ENCODE measurements at places on chromosomes 7 and 10.

DNA sequence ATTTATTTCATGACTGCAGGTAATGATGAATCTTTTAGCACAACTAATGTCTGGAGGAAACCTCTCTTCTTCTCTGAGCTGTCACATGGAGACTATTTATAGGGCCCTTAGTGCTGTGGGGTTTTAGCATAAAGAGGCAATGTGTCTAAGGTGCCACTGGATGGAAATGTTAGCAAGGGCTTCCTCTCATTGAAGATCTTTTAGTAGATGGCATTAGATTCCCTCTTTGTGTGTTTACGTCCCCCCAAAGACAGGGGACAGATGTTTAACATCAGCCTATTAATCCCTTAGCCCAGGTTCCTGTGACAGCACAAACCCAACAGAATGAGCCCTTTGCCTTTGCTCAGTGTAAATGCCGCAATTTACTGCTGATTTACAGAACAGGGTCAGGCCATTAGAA is 208.6 kb downstream of the SKAP2 start:
- no peak for DNase-seq

GRCh38 chr10:112959207-112959838 is 9.3 kb downstream of the TCF7L2 start:
- DNase-seq, result no peak

- DNase-seq, result no peak
These were observed 68.1 kb downstream of the PYROXD2 start for GRCh38 chr10:98346847-98347246.

DNA sequence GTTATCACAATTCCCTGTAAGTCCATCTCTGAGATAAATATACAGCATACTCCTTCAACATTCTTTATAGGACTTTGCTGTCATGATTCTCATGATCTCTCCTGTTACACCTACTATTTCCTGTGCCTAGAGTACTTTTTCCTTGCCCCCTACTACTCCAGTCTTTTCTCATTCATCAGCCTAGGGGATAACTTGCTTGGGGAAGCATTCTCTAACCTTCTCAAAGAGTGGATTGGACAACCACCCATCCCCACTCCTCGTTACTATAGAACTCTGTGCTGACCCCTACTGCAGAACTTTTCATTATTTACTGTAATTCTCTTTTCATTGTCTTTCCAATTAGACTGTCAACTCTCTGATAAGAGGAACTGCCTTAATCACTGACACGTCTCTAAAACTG is 57.4 kb upstream of the TFEC start:
- no peak for DNase-seq

GRCh38 chr7:17333221-17333620 is 34.8 kb downstream of the AHR start:
- DNase-seq, result no peak

Measured in activated naive CD4-positive, alpha-beta T cell (primary cell).